ENCODE measurements at places on chromosomes 1 and 21.

GRCh38 chr1:39295901-39296300, 91.4 kb downstream of the MACF1 start:
- DNase-seq, result no peak

DNA sequence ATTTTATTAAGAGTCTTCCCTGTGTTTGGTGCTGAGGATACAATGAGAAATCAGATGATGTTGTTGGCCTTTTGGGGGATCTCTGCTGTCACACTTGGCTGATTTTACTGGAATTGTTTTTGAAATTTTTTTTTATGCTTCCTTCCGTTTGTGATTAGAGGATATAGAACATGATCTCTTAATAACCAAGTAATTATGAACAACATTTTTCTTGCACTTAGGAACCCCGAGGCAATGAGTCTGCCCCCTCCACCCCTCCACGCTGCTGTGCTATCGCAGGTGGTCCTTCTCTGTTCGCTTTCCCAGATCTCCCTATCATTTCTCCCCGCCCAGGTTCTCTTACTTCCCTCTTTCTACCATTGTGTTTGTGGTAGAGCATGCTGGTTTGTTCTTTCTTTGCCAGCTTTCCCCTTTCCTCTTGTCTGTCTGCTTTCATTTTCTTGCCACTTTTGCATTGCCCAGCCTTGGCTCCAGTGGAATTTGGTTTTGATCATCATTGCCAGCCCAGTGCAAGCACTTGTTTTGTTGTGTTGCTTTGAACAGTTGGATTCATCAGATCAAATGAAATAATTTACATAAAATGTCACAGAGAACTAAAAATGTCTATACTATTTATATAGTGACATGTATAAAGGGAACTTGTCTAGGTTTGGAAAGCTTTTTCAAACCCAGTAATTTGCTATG, 73.1 kb upstream of the SCCPDH start:
- DNase-seq, result no peak

- no peak for DNase-seq
These were observed 39.6 kb upstream of the PRSS38 start for GRCh38 chr1:227775841-227776240.

GRCh38 chr1:203306089-203306964, 1.0 kb downstream of the BTG2 start:
- DNase-seq, result peak; percentile 40

- DNase-seq, result no peak
These were observed 36.8 kb downstream of the GADD45A start for GRCh38 chr1:67721650-67722291.

GRCh38 chr1:186125511-186125910, 249.5 kb downstream of the TPR start:
- no peak for DNase-seq

DNA sequence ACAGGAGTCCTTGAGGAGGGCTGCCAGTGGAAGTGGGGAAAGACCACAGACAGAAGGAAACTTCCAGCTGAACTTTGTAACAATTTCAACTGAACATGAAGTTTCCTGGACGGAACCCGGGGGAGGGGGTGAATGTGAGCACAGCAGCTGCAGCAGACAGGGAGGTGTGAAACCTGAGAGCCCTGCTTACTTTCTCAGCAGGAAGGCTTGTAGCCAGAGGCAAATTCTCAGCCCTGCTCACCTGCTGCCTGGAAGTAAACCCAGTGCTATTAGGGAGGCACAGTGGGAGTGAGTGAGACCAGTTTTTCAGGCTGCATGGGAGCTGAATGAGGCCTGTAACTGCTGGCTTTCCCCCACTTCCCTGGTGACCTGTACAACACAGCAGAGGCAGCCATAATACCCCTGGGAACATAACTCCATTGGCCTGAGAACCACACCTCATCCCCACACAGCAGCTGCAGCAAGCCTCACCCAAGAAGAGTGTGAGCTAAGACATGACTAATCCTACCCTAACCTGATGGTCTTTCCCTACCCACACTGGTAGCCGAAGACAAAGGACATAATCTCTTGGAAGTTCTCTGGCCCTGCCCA, 9.6 kb upstream of the SPRR2F start:
- no peak for DNase-seq

DNA sequence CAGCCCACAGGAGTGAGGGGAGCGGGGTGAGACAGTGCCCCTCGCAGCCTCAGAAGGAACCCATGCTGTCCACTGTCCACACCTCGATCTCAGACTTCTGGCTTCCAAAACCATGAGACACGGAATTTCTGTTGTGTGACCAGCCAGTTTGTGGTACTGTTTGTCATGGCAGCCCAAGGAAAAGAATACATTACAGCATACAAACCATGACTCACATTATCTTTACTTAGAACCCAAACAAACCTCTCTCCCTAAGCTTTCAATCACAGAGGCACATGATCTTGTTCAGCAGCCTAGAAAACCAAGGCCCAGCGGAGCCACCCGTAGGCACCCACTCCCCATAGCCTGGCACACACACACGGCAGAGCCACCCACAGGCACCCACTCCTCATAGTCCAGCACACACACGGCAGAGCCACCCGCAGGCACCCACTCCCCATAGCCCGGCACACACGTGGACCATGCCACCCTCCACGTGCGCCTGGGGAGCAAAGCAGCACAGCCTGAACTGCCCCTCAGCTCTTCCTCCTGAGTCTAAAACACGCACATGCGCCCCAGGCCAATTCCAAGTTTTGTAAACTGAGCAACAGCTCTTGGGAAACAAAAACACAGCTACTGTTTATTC, 458 bp upstream of the KRTAP10-4 start:
- no peak for DNase-seq

- DNase-seq, result no peak
These were observed 39.7 kb downstream of the ADARB1 start for GRCh38 chr21:45114072-45114471.
